ENCODE measurements at places on chromosomes 2 and 18.

DNA sequence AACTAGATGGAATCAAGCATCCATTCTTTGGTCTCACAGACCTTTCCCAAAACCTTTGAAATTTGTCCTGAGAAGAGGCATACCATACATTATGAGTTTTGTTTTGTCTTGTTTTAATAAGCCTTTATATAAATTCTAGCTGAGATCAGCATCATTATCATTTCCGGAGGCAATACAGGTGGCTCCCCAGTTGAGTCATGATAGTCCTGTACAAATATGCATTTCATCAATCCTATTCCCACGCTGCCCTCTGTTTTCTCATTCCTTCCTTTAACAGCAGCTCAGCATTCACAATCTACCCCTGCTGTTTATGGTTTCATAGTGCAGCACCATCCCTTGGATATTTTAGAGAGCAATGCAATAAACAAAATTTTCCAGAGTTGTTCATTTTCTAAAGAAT lies 216.7 kb downstream of the TXNL1 start:
- no peak for DNase-seq

GRCh38 chr18:46311491-46311890 lies 207.3 kb downstream of the HAUS1 start:
- no peak for DNase-seq

DNA sequence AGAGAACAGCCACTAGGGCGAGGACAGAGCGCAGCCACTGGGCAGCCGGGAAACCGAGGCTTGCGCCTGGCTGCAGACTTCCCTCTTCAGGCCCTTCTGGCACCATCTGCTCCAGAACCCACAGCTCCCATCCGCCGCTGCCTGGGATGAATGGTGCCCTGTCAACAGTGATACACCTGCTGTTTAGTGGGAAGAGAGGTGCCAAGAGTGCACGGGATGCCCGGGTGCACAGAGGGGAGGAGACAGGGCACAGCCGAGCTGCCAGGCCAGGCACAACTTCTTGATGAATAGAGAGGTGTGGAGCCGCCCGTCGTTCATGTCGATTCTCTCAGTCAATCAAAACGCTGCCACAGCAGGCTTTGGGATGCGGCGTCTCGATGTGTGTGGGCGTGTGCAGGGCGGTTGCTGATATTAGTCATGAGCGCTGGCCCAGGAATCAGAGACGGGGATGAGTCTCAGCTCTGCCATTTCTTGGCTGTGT lies 39.5 kb downstream of the RRM2 start:
- no peak for DNase-seq

- no peak for DNase-seq
Observed at GRCh38 chr2:194822097-194822496, 834.9 kb upstream of the SLC39A10 start.

DNA sequence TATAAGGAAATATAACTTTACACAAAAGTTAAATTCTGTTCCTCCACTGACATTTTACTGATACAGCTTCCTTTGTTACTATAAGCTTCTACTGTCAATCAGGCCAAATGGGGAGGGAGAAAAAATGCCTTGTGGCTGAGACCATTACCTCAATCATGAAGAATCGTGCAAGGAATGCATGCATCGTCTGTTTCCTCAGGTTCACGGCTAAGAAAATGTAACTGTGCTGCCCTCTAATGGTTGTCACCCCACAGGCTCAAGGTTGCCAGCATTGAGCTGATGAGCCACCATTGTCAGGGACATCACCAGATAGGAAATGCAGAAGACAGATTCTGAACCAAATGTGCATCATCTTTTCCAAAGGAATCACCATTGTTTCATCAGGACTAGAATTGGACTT lies 426.9 kb downstream of the CDH2 start:
- no peak for DNase-seq

DNA sequence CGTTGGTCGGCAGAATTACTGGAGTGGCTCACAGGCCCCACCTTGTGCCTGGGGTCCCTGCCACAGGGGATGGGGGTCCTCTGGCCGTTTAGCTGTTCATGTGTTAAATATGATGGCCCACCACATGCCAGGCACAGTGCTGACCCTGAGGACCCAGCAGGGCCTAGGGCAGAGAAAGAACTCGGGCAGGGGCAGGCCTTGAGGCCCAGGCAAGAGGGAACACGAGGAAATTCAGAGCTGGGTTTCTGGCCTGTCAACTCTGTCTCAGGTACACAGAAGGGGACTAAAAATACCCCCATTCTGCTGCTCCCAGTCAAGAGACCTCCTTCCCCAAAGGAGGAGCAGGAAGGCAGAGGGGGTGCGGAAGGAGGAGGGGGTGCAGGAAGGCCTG lies 66.2 kb downstream of the DNMT3A start:
- DNase-seq: no peak

GRCh38 chr2:224591220-224591619 lies 6.1 kb upstream of the CUL3 start:
- DNase-seq: no peak

DNA sequence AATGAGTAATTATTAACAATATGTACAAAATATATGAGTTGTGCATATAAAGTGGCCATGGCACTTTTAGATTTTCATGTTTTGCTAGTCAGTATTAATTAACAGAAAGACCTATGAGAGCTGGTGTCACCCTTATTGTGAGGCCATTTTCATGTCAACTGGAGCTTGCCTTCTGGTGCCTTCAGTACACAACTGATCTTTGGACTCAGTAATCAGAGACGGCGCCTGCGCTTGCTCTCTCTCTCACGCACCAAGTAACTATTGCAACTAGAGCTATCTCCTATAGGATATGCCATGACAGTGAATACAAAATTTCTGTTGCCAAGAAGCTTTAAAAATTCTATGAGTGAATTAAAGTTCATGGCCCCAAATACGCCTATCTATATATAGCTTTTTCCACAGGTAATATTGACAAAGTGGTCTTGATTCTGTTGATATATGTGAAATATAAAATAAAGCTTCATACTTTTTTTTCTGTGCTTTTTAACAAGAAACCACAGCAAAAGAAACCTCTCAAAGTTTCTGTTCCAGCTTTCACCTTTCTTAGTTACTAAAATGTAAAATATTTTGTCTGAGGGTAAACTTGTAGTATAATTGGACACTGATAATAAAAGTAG lies 2.9 kb downstream of the SERTAD2 start:
- DNase-seq: no peak

GRCh38 chr2:172021955-172022354 lies 22.2 kb downstream of the METAP1D start:
- DNase-seq: no peak

DNA sequence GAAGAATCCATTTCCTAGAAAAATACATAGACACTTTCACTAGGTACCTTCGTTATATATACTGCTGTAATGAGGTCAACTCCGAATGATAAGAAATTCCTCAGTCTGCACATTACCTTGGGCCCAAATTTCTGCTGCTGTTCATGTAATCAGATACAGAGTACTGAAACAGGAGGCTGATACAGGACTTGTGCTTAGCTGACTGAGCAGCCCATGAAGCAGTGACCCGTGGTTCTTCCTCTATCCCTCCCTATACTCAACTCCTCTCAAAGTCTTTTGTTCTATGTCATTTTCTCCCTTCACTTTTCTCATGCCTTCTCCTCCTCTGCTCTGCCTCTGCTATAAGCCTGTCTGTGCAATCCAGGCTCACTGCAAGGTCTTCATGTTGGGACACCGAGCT lies 57.5 kb upstream of the ST8SIA5 start:
- DNase-seq: no peak

- DNase-seq: no peak
Observed at GRCh38 chr2:200193791-200194190, 112.7 kb upstream of the SPATS2L start.

DNA sequence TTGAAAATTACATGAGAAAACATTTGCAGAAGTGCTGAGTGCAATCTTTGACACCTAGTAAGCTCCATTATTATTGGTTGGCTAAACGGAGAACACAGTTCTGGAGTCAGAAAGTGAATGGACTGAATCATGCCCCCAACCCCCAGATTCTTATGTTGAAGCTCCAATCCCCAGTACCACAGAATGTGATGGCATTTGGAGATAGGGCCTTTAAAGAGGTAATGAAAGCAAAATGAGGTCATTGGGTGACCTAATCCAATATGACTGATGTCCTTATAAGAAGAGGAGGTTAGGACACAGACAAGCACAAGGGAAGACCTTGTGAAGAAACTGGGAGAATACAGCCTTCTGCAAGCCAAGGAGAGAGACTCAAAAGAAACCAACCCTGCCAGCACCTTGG lies 200.9 kb upstream of the EPAS1 start:
- DNase-seq: no peak

GRCh38 chr2:10494351-10495066 lies 46.4 kb upstream of the ODC1 start:
- no peak for DNase-seq

- DNase-seq: no peak
Observed at GRCh38 chr2:4995466-4995865, 696.7 kb upstream of the SOX11 start.

- no peak for DNase-seq
Observed at GRCh38 chr2:239522002-239522739, 121.4 kb upstream of the HDAC4 start.

GRCh38 chr2:23411752-23412431 lies 26.9 kb downstream of the KLHL29 start:
- no peak for DNase-seq

- DNase-seq: no peak
Observed at GRCh38 chr2:8628866-8629209, 53.0 kb upstream of the ID2 start.

GRCh38 chr2:10830203-10830602 lies 17.6 kb upstream of the PDIA6 start:
- DNase-seq: no peak

- no peak for DNase-seq
Observed at GRCh38 chr2:98870516-98871158, 65.4 kb downstream of the CRACDL start.

DNA sequence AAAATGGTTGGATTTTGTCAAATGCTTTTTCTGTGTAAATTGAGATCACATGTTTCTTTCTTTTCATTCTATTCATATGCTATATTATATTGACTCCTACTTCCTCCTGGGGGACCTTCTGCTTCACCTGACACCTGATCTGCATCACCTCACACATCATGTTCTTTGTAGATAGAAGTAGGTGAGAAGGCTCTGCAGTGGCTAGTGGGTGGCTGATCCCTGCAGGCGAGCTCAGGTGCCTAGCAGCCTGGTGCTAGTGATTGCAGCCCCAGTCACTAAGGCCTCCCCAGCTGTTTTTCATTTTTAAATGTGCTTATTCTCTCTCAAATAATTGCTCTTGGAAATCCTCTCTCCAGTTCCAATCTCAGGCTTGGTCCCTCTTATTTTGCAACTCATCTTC lies 33.6 kb downstream of the MC4R start:
- DNase-seq: no peak

- DNase-seq: no peak
Observed at GRCh38 chr18:1053331-1054315, 149.0 kb downstream of the ADCYAP1 start.

DNA sequence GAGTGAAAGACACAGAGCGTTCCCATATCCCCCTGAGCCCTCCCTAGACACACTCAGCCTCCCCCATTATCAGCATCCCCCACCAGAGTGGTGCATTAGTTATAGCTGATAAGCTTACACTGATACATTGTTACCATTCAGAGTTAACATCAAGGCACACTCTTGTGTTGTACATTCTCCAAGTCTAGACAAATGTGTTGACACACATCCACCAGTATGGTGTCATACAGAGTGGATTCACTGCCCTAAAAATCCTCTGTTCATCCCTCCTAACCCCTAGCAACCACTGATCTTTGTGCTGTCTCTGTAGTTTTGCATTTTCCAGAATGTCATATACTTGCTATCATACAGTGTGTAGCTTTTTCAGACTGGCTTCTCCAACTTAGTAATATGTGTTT lies 78.0 kb upstream of the RPL31 start:
- DNase-seq: no peak

DNA sequence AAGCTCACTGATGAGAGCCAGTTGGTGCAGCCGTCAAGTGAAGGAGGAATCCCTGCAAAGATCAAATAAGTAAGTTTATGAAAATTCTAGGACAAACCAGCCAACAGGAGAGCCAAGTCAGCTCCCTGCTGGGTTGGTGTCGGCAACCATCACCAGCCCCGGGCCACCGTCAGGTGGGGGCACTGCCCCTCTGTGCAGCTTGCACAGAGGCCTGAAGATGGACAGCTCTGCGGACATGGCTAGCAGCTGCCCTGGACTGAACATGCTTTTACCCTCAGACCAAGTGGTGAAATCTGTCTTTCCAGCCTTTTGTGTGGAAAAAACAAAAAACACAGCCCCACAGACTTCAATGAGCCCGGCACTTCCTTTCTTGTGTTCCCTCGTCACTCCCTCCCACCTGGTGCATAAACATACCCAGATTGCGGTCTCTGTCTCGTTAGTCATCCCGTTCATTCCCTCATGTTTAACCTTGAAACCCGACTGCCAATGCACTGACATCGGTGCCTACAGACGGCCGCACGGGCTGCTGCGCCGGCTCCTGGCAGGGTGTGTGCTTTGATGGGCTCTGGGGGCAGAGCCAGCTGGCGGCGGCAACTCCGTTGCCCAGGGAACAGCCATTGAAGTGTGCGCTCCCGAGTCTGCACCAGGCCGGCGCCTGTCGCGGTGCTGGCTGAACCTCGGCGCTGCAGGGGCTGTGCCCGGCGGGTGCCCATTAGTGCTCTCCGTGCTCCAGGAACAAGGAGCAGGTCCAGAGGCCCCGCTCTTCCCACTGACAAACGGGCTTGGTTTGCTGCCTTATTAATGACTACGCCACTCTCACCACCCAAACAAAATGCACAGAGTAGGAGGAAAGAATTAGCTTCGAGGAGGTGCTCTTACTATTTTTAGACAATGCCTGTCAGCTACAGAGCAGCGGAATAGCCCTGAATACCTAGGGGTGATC lies 95.3 kb downstream of the EIPR1 start:
- no peak for DNase-seq

DNA sequence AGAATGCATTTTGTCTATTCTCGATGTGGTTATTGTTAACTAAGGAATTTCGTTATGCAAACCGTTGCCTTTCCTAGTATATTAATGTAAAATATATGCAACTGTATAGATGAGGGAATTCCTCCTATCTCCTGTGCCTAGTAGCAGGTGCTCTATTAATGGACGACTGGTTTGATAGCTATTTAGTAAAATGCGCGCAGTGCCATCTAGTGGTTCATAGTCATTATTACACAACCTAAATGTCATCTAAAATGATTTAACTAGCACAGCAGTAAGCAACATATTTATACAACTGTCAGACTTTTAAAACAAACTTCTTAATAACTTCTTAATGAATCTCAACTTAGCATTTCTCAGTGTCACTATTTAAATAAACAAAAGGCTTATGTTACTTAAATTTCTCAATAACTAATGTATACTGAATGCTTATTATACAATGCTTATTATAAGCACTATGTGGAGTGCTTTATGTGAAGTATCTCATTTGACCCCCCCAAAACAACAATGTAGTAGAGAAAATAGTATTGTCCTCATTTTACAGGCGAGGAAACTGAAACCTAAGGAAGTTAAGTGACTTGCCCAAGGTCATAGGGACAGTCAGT lies 77.9 kb downstream of the DTNA start:
- DNase-seq: peak; percentile 21

DNA sequence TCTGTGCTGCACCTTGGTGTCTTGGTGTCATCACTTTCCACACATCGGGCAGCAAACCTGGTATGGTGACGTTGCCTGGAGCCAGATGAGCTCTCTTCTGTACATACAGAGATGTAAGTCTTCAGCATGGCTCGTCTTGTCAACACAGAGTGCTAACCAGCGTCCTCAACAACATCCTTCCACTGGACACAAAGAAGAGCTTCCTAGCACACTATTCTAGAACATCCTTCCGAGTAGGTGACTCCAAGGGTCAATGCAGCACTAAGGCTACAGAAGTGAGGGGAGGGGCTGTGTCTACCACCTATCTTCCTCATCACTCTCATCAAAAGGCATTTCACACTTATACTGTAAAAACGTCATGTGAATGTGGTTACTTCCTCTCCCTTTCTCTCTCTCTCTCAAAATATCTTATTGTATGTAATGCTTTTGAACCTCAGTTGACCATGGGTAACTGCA lies 108.1 kb upstream of the SLC1A4 start:
- no peak for DNase-seq
